ENCODE measurements at places on chromosomes 6 and 20.

- no peak for DNase-seq
- H3K4me1 ChIP-seq = no peaks in the 10 kb centered on the region
- H3K27ac ChIP-seq = no peak overlapping the region
- H3K4me3 ChIP-seq = no peak overlapping the region
- no peaks in the 10 kb centered on the region for H3K27me3 ChIP-seq
- no peaks in the 10 kb centered on the region for H3K36me3 ChIP-seq
Measured at GRCh38 chr6:62775427-62776022, 435.7 kb upstream of the FKBP1C start.

DNA sequence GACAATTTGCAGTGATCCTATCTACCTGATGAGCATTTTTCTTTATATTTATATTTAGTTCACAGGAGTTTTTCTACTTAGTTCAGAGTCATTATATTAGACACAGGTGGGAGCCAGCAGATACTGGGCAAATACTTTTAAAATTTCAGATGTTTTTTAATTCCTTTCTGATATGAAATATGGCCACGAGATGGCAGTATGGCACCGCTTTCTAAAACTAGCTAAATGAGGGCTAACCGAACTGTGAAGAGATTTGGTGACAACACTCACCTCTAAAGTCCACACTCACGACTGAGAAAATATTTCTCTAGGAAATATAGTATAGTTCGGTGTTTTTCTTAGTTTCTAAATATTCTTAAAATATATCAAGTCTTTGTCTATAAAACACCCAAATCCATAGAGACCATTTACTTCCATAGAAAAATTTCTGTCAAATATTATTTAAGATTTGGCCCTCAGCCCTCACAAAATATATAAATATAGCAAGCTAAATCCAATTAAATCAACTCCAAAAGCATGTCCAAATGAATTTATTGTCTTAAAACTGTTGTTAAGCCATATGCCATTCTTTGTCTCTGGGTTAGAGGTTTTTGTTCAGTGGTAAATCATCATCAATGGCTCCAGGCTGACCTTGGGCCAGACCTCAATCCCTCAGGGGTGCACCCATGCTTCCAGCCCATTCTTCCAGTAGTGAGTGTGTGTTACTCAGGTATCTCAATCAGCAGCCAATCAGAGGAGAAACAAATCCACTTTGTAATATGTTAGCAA, 63.6 kb downstream of the HUS1B start:
- no peaks in the 10 kb centered on the region for H3K4me1 ChIP-seq
- no peak overlapping the region for H3K27ac ChIP-seq
- no peak overlapping the region for H3K4me3 ChIP-seq
- H3K36me3 ChIP-seq = peaks cover 62% of the 10 kb centered on the region
- no peak for DNase-seq

DNA sequence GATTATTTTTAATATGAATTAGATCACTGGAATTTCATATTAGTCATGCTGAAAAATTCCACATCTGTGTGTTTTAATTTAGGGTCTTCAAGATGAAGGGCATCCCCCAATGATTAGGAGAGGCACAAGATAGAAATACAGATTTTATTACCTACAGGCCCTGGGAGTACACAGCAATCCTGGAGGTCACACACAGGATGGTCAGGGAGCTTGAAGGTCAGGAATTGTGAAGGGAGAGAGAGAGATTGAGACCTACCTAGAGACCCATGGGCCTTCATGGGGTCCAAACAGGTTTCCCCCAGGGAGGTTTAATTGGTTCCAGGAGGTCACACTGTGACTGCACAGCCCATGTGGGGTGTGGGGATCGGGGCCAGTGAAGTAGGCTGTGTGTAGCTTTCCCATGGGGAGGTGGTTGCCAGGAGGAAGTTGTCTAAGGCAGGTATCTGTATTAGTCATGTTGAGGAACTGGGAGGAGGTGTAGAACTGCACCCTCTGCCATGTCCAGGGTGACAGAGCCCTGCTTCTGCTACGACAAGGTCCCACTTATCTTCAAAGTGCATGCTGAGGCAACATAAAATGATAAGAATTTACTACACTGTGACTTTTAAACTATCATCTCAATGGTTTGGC, 18.3 kb downstream of the SNX9 start:
- H3K27ac ChIP-seq = no peak overlapping the region
- DNase-seq = no peak
- peaks cover 52% of the 10 kb centered on the region for H3K4me1 ChIP-seq
- no peaks in the 10 kb centered on the region for H3K27me3 ChIP-seq
- no peaks in the 10 kb centered on the region for H3K36me3 ChIP-seq
- H3K4me3 ChIP-seq = no peak overlapping the region

- peaks cover 4% of the 10 kb centered on the region for H3K4me1 ChIP-seq
- DNase-seq = no peak
- H3K27ac ChIP-seq = no peak overlapping the region
- H3K36me3 ChIP-seq = no peaks in the 10 kb centered on the region
Measured at GRCh38 chr20:10090588-10091166, 55.9 kb downstream of the ANKEF1 start.

GRCh38 chr20:51337126-51337805, 205.3 kb downstream of the NFATC2 start:
- no peak overlapping the region for H3K4me3 ChIP-seq
- H3K36me3 ChIP-seq = no peaks in the 10 kb centered on the region
- no peak overlapping the region for H3K27ac ChIP-seq
- H3K4me1 ChIP-seq = no peaks in the 10 kb centered on the region

GRCh38 chr6:117545161-117545595, 57.1 kb downstream of the GOPC start:
- H3K27me3 ChIP-seq = no peaks in the 10 kb centered on the region
- DNase-seq = no peak
- H3K4me1 ChIP-seq = peaks cover 7% of the 10 kb centered on the region
- H3K36me3 ChIP-seq = peaks cover 23% of the 10 kb centered on the region
- no peak overlapping the region for H3K27ac ChIP-seq

- H3K4me1 ChIP-seq = peaks cover 39% of the 10 kb centered on the region
- no peaks in the 10 kb centered on the region for H3K27me3 ChIP-seq
- peak overlapping the region; percentile 77 for H3K27ac ChIP-seq
- H3K36me3 ChIP-seq = no peaks in the 10 kb centered on the region
Measured at GRCh38 chr6:73704260-73704659, 8.3 kb downstream of the CD109 start.

GRCh38 chr6:148325316-148326068, 17.1 kb upstream of the SASH1 start:
- H3K36me3 ChIP-seq = no peaks in the 10 kb centered on the region
- H3K4me1 ChIP-seq = peaks cover 19% of the 10 kb centered on the region
- no peak overlapping the region for H3K27ac ChIP-seq
- no peaks in the 10 kb centered on the region for H3K27me3 ChIP-seq

All from suprapubic skin (tissue), 4 donors.